ENCODE measurements at places on chromosomes 7 and 10.

DNA sequence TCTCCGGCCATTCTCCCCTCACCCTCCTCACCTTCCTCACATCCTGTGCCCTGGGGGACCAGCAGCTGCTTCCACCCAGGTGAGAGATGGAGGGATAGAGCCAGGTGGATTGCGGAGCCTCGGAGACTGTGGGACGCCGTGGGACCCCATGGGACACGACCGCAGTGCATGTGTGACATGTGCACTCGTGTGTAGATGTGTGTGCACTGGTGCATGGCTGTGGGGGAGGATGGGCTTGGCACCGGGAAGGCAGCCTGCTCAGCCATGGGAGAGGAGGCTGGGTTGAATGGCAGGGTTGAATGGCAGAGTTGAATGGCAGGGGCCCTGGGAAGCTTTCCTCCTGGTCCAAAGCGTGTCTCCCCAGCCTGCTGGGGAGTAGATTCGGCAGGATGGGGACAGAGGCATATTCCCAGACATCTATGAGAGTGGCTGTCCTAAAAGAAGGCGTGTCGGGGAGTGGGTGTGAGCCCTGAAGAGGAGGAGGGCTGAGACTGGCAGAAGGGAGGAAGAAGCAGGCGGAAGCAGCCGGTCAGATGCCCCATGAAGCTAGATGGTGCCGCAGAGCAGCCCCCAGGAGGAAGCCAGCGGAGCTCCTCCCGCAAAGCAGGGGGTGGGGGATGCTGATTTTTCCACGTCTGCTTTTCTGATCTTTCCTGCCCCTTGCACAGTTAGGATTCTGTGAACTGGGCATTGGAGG is 815 bp downstream of the GIMAP8 start:
- no peak for DNase-seq

GRCh38 chr7:143436325-143436946 is 6.8 kb upstream of the TAS2R60 start:
- no peak for DNase-seq

- DNase-seq: no peak
These were observed 51.4 kb upstream of the AOAH start for GRCh38 chr7:36775676-36776075.

DNA sequence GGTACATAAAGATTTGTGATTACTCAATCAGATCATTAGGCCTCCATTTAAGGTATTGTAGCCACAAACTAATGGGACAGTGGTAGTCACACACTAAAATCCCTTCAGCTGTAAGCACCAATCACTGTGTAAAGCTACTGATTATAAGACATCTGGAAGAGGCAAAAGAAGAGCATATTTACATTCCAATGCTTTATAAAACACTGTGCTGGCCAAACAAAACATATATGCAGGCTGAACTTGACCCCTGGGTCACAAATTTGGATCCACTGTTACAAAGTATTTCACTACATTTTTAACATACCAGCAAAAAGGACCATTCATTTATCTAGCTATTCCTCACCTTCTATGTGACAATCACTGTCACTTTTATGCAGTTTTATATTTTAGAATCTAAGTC is 41.4 kb upstream of the ANLN start:
- no peak for DNase-seq

DNA sequence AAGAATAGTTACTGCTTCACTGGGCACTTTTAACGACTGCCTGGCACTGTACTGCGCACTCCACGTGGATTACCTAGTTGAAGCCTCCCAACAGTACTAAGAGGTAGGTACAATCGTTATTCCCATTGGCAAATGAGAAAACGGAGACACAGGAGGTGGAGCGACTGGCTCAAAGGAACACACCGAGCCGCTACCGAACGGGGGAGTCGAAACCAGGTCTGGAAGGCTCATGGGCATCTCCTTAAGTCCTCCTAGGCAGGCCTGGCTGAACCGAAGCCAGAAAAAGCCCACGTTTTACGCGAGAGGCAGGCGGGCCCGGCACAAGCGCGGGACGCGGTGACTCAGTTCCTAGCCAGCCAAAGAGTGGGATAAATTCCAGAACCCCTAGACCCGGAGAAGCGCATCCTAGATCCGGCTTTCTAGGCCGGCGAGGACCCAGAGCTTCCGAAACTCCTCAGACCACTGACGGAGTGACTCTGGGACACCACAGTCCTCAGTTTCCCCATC is 472 bp downstream of the PDAP1 start:
- DNase-seq: no peak

DNA sequence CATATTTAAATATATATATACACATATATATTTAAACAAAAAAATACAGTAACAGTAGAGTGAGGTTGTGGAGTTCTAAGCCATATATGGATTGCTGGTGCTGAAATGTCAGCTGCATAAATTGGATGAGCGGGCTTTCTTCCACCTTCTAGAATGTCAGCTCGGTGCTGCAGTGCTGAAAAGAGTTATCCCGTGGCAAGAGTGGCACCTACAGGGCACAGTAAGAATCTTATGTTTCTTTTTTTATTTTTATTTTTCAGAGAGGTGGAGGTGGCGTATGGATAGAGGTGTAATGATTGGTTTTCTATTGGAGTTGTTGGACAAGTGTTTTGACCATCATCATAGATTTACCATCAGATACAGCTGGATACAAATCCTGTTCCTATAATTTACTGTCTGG is 86.2 kb upstream of the DYNC1I1 start:
- DNase-seq: peak; percentile 60

GRCh38 chr7:26948617-26949118 is 84.3 kb upstream of the SKAP2 start:
- DNase-seq: no peak

- DNase-seq: no peak
These were observed 588 bp downstream of the GLI3 start for GRCh38 chr7:42236266-42236975.

- no peak for DNase-seq
These were observed 28.5 kb downstream of the FRMPD2 start for GRCh38 chr10:48245977-48246376.

DNA sequence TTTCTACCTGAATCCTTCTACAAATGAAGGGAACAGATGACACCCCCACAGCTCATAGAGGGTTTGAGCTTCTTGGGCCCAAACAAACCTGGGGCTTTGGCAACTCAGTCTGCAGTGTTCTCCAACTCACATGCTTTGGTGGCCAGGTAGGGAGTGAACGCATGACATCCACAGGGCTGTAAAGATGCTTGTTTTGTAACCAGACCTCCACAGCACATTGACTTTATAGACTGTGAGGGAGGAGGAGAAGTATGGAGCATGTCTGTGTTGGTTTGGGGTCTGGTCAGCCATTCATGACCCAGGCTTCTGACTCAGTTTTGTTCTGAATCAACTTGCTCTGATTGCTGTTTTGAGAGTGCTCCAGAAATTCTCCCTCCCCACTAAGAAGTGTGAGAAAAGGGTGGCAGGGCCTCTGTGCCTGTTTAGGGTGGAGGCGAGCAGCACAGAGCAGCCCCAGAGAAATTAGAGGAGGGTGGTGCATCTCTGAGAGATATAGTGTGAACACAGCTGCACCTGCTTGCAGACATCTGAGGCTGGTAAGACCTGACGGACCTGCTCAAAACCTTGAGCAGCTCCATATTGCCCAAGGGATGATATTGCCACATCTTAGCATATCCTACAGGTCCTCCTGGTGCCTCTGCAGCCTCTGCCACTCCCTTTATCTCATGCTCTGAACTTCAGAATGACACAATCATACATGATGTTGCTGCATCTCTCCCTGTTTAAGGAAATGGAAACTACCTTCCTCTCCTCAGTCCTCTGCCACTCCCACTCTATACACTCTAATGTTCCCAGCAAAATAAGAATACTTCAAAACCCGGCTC is 287.7 kb downstream of the ABCA13 start:
- DNase-seq: peak; percentile 21

- DNase-seq: no peak
These were observed 9.4 kb downstream of the HHEX start for GRCh38 chr10:92699193-92699517.

DNA sequence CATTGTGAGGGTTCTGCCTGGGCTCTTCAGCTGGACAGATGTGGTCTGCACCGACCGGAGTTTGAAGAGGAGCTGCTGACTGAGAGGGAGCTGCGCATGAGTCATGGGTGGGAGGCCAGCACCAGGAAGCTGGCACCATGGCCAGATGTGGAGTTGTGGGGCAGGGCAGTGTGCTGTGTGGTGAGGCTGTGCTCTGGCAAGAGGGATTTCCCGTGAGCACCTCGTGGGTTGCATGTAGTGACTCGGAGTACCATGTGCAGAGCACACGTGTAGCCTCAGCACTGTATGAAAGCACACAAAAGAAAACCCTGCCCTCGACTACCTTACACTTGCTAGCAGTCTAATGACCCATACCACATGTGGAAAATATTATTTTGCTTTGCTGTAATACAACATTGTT is 103.4 kb downstream of the WNT2 start:
- no peak for DNase-seq

- no peak for DNase-seq
These were observed 96.3 kb downstream of the BICC1 start for GRCh38 chr10:58608826-58609531.

DNA sequence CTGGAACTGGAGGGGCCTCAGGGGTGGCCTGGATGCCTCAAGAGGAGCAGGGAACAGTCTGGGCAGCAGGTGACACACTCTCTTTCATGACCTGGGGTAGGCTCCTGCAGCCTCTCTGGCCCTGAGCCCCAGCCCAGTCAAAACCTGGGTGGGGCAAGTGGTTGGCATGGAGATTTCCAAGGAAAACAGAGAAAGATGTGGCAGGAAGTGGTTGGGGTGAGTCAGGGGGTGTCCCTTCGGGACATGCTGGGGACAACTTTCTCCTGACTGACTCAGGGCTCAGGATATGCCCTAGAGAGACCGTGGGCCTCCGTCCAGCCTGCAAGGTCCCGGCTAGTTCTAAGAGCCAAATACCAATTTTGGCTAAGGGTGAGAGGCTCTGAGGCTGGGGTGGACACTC is 2.9 kb downstream of the AQP1 start:
- DNase-seq: no peak
